ENCODE measurements at places on chromosomes 11 and 22.

DNA sequence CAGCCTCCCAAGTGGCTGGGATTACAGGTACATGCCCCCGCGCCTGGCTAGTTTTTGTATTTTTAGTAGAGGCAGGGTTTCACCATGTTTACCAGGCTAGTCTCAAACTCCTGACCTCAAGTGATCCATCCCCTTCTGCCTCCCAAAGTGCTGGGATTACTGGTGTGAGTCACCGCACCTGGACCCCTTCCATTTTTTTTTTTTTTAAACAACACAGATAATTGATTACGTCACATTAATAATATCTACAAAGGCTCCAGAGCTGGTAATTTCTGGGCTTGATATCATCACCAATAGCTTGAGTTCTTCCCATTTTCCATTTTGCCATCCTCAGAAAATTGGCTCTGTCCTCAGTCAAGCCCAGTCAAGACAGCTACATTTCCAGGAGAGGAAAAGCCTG, 7.2 kb downstream of the TTLL1 start:
- no peak for DNase-seq

DNA sequence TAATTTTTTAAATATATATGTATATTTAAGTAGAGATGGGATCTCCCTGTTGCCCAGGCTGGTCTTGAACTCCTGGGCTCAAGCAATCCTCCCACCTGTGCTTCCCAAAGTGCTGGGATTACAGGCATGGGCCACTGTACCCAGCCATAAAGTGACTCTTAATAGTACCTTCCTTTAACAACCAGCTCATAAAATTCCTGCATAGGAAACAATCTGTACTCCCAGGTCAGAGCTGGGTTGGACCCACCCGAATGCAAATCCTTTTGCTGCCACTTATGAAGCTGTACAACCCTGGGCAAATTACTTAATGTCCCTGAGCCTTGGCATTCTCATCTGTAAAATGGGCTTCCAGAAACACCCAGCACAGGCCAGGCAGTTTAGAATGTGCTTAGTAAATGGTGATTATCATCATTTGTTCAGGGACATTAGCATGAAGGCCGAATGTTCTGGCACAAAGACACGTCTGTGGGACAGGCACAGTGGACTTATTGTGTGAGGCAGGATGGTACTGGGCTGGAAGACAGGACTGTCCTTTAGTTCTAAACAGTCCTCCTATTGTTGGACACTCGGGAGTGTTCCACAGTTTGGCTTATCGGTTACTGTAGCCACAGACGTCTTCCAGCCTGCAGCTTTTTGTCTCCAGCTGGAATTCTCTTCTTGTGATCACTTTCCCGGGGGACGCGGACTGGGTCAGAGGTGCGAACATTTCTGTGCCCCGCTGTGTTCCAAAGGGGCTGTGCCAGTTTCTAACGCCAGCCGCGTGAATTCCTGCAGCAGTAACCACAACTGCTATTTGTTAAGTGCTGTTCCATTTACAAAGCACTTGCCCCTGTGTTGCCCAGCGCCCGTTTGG, 6.0 kb downstream of the PDXP start:
- no peak for DNase-seq

DNA sequence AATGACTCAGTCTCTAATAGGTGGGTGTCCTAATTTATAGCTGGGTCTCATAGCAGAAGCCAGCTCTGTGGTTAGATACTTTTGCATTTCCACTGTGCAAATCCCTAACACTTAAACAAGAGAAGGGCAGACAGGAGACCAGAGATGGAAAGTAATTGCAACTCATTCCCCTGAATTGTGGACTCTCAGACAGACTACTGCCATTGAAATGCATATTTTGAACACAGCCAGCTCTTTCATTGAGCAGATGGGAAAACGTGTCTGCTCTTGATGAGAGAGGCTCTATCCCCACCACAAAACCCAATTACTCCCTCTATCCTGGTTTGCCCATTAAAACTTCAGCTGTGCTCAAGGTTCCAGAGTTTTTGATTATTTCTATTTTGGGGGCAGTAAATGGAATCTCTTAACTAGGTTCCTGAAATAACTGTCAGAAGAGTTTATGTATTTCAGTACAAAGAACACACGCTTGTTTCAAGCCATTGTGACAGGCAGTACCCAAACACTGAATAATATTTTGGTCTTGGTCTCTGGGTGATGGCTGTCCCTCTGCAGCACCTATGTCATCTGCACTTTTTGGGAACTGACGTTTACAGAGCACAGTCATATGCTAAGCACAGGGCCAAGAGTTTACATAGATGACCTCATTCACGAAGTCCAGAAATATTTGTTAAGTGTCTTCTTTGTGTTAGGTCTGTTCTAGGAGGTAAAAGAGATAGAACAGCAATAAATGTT, 41.7 kb downstream of the FAM227A start:
- no peak for DNase-seq

DNA sequence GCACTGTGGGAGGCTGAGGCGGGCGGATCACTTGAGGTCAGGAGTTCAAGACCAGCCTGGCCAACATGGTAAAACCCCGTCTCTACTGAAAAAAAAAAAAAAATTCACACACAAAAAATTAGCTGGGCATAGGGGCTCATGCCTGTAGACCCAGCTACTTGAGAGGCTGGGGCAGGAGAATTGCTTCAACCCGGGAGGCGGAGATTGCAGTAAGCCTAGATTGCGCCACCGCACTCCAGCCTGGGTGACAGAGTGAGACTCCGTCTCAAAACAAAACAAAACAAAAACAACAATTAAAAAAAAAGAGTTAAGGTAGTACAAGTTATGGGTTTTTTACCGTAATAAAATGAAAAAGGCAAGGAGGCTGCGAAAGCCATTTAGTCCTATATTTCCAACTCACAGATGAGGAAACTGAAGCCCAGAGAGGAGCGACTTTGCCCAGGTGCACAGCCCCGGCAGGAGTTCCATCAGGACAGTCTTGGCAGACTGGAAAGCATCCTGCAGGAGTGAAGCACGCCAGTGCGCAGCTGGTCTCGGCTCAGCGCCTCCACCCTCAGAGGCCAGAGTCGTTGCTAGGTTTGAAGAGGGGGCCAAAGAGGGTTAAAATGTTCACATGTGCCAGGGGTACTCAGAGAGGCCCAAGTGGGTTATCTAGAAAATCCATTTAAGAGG, 3.8 kb upstream of the FADS3 start:
- DNase-seq, result no peak

- DNase-seq, result no peak
Observed at GRCh38 chr22:30705710-30706651, 11.3 kb downstream of the OSBP2 start.

DNA sequence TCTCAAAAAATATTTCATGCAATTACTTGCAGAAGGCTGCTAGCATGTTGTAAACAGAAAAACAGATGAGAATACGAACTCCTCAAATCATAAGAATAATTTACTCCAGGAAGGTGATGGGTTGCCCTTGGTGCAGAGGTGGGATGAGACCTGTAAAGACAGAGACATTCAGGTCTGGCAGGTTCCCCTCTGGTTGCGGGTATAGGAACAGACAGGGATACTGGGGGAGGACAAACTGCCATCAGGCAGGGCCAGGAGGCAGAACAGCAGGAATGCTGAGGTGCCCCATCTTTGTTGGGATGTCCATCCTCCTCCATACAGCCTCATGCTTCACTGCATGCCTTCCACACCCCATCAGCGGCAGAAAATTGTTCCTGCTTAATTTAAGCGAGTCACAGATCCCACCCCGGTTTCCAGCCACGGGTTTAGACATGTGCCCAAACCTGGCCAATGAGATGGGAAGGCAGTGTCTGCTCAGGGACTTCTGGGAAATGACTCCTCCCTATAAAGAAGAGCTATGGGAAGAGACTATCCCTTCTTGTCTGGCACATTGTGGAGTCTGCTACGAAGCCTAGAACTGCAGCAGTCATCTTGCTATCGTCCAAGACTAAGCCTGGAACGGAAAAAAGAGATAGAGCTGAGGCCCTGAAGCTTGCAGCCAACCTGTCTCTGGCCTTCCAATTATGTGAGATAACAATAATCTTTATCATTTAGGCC, 23.1 kb upstream of the IRAG1 start:
- DNase-seq, result no peak

DNA sequence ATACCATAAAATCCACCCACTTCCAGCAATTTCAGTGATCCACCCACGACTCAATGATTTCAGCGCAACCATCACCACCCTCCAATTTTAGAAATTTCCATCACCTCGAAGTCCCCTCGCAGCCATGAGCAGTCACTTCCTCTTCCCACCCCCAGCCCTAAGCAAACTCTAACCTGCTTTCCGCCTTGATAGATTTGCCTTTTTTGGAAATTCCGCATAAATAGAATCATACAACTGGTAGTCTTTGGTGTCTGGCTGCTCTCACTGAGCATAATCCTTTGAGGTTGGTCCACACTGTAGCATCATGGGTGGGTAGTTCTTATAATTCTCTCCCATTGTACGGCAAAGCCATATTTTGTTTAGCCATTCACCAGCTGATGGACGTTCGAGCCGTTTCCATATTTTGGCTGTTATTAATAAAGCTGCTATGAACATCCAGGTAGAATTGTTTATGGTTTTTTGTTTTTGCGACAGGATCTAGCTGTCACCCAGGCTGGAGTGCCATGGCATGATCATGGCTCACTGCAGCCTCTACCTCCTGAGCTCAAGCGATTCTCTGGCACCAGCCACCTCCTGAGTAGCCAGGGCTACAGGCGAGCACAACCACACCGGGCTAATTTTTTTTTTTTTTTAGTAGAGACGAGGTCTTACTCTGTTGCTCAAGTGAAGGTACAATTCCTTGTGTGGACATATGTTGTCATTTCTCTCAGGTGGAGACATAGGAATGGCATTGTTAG, 16.0 kb downstream of the PIM3 start:
- DNase-seq, result no peak

DNA sequence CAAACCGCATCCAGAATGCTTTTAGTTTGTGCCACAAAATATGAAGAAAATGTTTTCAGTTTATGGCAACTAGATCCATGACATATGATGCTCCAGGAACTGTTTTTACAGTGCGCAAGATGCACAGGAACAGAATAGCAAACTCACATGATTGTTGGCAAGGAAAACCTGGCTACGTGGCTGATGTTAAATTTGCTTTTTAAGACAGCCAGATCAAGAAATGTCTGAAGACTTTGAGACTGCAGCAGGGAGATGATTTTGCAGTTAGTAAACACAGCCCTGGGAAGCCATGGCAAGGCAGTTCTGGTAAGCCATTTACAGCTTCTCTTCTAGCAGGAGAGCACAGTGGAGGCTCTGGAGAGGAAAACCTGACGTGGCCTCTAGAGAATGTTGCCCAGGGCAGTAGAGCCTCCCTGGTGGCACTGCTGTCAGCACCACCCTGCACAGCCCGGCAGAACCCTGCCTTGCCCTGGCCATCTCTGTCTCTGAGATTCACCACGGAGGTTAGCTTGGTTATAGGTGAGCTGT, 69.8 kb upstream of the TNRC6B start:
- DNase-seq, result no peak

DNA sequence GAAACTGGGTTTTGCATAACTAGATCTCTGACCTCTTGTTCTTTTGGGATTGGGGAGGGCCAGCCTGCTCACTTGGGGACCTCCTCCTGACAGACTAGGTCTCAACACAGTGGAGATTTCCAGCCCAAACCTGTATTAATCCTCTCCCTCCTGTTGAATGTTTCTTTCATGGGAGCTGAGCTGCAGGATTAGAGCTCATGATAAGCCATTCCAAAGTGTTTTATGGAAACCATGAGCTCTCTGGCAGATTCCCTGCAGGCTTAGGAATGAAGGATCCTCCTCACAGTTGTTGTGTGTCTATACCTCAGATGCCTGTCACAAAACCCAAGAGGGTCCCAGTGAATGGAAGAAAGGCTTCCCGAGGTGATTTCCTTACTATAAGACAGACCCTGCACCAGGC, 248.4 kb upstream of the B3GAT1 start:
- DNase-seq, result no peak

DNA sequence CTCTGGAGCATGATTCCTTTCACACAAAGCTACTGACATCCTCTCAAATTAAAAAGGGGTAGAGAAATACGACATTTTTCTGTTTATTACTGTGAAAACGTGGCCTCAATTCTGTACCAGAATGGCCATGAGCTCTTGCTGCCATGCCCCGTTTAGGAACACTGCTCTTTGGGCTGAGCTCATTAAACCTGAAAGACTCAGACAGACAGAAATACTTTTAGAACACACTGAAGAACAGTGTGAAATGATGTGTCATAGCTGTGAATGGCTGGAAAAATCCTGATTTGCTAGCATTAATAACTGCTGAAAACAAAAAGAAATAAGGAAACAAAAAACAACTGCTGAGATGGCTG, 32.2 kb upstream of the TMEM135 start:
- no peak for DNase-seq

GRCh38 chr11:107006076-107006833, 12.0 kb downstream of the GUCY1A2 start:
- no peak for DNase-seq

GRCh38 chr22:19520007-19520406, 4.2 kb downstream of the CLDN5 start:
- DNase-seq, result no peak

DNA sequence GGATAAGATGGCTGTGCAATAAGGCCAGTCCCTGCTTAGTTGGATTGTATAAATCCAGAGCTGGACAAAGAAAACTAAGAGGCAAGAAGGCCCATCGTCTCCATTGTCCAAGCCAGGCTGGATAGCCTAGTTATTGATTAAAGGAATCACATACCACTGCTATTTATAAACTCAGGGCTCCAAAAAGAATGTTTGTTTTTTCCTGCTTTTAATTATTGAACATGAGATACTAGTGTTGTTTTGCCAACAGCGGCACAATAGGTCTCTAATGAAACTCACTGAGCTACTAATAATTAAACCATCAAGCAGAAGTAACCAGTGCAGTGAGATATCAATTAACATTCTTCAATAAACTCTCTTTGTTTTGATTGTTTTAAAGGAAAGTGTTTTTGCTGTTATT, 259.7 kb downstream of the INSC start:
- DNase-seq, result no peak

- DNase-seq, result no peak
Observed at GRCh38 chr11:102653744-102654291, 28.7 kb upstream of the MMP20 start.

GRCh38 chr11:113831314-113831713, 44.1 kb downstream of the USP28 start:
- no peak for DNase-seq

DNA sequence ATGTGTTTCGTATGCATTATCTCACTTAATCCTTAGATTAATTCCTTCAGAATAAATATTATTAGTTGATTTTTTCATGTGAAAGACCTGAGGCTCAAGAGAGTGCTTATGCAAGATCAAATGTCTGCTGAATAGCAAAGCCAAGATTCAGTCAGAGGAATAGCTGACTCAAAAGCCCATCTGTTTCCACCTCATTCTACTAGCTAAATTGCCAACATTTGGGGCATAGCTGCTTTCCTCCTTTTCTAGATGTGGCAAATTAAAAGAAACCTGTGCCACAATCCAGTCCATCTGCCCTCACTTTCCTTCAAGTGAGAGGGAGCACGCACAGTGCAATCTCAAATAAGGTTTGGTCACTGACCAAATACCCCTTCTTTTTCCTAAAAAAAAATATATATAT, 121.1 kb downstream of the PAX6 start:
- DNase-seq, result no peak

Measured in stimulated activated CD8-positive, alpha-beta memory T cell treated with anti-CD3 and anti-CD28 coated beads, Interleukin-7, amount 100 ng/mL, for 1 hour (primary cell).